Nasal cavity respiratory epithelium epithelial cell of viscerocranial mucosa (primary cell): ENCODE measurements at places on chromosomes 16 and 17. TPM values are rescaled to one million over a fixed set of nuclear protein-coding genes. Genes with fewer than 3 reads are reported as not detected.

The DYNLL2 gene
- total RNA-seq, result 21.9 and 36.1 TPM in 2 replicates

The TNFRSF13B gene
- not detected in 2 replicates for total RNA-seq

The LITAFD gene
- total RNA-seq, result not detected in 2 replicates

The AP2B1 gene
- 63.6 and 80.7 TPM in 2 replicates for total RNA-seq

The CCL13 gene
- total RNA-seq, result not detected in 2 replicates

The TMC7 gene
- total RNA-seq, result 4.1 and 5.5 TPM in 2 replicates

The SOST gene
- total RNA-seq, result not detected in 2 replicates

The CD300LF gene
- not detected in 2 replicates for total RNA-seq

The PRSS33 gene
- total RNA-seq, result not detected in 2 replicates

The CHCT1 gene
- total RNA-seq, result not detected in 2 replicates

The GUCY2D gene
- 0.28 TPM in 1 of 2 replicates, not detected in the other for total RNA-seq

The CCDC43 gene
- 41.2 and 47.8 TPM in 2 replicates for total RNA-seq

The CES5A gene
- not detected in 2 replicates for total RNA-seq

The PTGES3L gene
- total RNA-seq, result under 0.01 TPM in 1 of 2 replicates, not detected in the other

The GRB2 gene
- 95.1 and 108 TPM in 2 replicates for total RNA-seq

The PHOSPHO1 gene
- total RNA-seq, result not detected in 2 replicates
